ENCODE measurements at places on chromosomes 16 and 17.
A peak's percentile ranks its signal among the peaks of the same experiment; 100 is the strongest.

DNA sequence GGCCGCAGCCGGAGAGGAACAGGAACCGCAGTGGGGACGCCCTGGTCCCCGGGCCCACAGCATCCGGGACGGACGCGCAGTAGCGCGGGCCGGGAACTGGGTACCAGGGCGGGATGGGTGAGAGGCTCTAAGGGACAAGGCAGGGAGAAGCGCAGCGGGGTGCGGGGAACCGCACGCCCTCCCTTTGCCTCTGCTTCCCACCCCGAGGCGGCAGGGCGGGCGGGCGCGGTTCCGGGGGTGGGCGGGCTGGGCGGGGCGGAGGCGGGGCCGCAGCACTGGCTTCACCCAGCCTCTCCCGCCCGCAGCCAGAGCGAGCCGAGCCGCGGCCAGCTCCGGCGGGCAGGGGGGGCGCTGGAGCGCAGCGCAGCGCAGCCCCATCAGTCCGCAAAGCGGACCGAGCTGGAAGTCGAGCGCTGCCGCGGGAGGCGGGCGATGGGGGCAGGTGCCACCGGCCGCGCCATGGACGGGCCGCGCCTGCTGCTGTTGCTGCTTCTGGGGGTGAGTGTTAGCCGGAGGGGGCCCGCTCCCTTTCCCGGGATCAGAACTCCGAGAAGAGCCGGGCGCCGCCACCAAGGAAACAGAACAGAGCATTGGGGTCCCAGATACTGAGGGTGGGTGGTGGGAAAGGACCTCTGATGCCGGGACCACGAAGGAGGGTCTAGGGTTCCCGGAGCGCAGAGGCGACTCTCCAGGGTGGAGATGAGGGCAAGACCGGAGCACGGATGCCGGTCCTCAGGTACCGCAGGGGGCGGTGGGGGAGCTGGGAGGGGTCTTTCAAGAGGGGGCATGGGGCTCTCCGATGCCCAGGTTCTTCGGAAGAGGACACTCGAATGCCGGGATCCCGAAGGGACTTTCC is at the start of gene NGFR:
Gene NGFR (plus strand): TSS at position 308 of the 856 bp plus-strand sequence. CDS start 125 bp downstream, at position 433.
- DNase-seq, result peak; percentile 96

DNA sequence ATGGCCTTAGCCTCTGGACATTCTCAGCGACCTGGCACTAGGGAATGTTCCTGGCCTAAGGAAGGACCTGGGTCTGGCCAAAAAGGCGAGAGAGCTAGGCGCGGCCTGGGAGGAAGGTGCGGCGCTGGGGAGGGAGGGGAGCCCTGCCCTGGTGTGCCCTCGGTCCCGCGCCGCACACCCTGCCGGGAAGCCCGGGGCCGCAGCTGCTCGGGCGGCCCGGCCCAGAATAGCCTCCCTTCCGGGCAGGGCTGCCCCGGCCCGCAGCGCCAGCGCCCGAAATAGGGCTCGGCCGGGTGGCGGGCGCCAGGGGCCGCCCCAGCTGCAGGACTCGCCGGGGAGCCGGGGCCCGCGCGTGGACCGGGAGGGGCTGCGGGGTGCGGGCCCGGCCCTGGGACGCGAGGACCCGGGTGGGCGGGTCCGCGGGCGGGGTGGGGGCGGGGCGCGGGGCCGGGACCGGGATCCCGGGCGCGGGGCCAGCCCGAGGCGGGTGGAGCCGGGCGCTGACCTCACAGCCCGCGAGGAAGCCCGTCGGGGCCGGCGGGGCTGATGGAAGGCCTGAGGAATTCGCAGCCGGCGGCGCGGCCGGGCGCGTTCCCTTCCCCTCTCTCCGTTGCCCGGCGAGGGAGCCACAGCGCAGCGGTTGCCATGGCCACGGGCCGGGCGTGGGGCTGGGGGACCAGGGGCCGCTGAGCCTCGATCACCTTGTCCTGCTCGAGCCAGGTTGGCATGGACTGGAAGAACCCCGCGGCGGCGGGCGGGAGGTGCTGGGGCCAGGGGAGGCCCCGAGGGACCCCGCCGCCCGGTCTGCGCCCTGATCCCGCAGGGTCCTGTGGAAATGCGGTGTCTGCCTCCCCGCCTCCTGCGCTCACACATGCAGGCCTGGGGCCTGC is 18.1 kb downstream of the SOCS3 start:
- DNase-seq, result peak; percentile 68

GRCh38 chr17:19753051-19753509 is 5.0 kb upstream of the ALDH3A1 start:
- peak; percentile 89 for DNase-seq

DNA sequence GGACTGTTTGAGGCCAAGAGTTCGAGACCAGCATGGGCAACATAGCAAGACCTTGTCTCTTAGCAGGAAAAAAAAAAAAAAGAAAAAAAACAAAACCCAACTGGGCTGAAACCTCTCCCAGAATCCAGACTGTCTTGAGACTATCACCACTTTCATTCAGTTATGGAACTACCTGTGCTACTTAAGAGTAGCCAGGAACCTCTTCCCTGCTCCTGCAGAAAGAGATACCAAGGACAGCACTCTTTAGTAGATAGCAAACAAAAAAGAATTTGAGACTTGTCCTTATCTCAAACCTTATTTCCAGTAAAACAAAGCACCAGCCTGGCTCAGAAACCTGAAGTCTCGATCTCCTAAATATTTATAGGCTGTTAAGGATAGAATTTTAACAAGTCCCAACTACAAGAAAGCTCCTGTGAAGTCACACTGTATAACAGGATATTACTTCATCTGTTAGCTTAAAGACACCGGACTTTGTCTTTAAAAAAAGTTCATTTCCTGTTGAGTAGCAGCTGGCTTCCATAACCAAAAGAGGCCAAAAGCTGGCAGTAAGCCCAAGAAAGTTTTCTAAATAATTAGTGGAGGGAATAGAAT is 5.1 kb downstream of the CDR2 start:
- no peak for DNase-seq

- no peak for DNase-seq
Observed at GRCh38 chr17:68390888-68391545, 66.3 kb downstream of the WIPI1 start.

DNA sequence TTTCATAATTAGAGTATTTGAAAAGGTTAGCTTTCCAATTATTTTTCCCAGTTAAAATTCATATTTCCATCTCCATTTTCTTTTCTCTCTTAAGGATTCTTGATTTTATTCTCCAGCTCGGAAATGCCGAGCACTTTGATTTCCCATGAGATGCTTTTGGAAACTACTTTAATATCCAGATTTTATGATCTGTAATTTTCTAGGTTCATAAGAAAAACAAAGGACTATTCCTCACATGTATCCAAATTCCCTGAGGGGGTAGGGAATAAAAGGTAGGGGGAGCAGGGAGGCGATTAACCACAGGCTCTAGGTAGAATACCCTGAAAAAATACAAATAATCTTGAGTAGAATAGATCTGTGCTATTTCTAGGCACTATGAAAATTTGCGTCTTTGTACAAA is 938 bp downstream of the RNF43 start:
- no peak for DNase-seq

GRCh38 chr17:35846055-35846809 is 22.5 kb downstream of the HEATR9 start:
- DNase-seq, result no peak

- peak; percentile 90 for DNase-seq
Observed at GRCh38 chr17:42679492-42680330, 1.9 kb downstream of the CCR10 start.

DNA sequence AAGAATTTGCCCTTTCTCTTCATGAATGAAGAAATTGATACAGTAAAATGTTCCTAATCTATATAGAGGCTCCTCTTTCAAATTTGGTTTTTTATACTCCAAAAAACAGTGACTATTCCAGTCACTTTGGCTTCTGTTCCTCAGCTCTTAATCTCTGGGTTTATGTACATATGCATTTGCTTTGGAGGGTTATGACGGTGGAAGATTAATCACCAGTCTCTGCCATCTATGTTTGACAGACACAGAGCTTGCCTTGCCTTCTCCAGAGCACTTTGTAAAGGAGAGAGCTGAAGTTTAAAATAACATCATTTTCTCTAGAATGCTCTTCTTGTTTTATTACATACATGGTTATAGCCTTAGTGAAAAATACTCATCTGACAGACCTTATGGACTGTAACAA is 99.3 kb downstream of the NLK start:
- DNase-seq, result no peak

GRCh38 chr17:44831371-44831770 is 1.3 kb upstream of the GJC1 start:
- no peak for DNase-seq

- no peak for DNase-seq
Observed at GRCh38 chr16:49713770-49714169, 142.1 kb downstream of the ZNF423 start.

Data from 8988T (cell line).